ENCODE measurements at places on chromosomes 11 and 22. TPM values are rescaled to one million over a fixed set of nuclear protein-coding genes. Genes with fewer than 3 reads are reported as not detected.

The MYBPC3 gene
- not detected for total RNA-seq

The SCGB1D2 gene
- total RNA-seq: not detected

The ARHGAP42 gene
- total RNA-seq: 11.0 TPM

The TMEM45B gene
- total RNA-seq: 24.0 TPM

The ALX4 gene
- total RNA-seq: not detected

The OR51I1 gene
- total RNA-seq: not detected

The NCF4 gene
- total RNA-seq: 0.47 TPM

The TMPRSS6 gene
- total RNA-seq: 0.04 TPM

The HARBI1 gene
- total RNA-seq: 1.7 TPM

DNA sequence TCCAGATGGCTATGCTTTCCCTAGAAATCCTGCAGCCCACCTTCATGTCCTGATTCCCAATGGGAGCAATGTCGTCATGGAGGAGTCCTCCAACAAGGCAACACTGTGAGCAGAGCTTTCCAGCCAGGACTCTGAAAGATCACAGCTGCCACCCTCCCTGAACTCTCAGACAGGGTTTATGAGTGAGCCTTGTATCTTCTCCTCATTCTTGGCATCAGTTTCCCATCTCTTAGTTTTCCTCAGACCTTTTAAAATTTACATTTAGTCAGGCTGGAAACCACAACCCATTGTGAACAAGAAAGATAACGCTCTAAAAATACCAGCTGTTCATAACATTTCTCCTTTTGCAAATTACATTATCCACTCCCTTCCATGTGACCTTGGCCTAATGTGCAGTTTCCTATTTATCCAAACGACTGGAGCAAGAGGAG is 15.6 kb upstream of the LYVE1 start:
- no peak for DNase-seq

- DNase-seq: peak; percentile 99
Measured at GRCh38 chr11:67505605-67506396, 638 bp upstream of the PITPNM1 start.

GRCh38 chr11:23944923-23945322 is 551.9 kb upstream of the LUZP2 start:
- no peak for DNase-seq

- peak; percentile 23 for DNase-seq
Measured at GRCh38 chr11:29634244-29634643, 382.6 kb downstream of the KCNA4 start.

GRCh38 chr11:126054882-126055281 is 7.8 kb downstream of the CDON start:
- no peak for DNase-seq

GRCh38 chr11:61538636-61538961 is 30.1 kb downstream of the LRRC10B start:
- DNase-seq: no peak

DNA sequence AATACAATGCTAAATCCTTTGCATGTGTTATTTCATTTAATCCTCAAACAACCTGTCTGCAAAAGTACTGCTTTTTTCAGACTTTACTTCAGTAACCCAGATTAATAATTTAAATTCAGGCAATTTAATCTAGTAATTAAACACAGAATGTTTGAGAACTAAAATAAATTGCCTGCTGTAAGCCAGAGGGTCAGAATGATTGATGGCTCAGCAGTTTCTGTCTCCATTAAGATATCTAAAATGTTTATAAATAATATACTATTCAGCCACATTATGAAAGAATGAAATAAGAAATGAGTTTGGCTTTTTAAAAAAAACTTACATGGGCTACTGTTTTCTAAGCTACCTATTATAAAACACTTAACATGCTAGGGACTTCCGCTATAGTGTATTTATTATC is 846.0 kb downstream of the FAM181B start:
- DNase-seq: no peak

DNA sequence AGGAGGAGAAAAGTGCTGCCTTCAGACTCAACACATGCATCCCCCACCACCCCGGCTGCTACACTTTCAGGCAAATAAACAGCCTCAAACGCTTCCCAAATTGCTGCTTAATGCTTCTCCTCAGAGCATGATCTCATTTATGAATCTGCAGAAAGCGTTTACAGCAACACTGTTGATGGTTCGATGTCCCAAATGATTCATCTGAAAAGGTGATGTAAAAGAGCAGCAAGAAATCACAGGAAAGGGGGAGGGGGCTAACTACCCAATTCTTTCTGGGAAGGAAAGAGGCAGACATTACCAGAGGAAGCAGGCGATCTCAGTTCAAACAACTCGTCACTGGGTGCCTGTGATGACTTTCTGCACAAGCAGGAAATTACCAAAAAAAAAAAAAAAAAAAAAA is 119.6 kb downstream of the TENM4 start:
- no peak for DNase-seq

GRCh38 chr11:97202613-97203292 is 812.9 kb downstream of the JRKL start:
- no peak for DNase-seq

GRCh38 chr11:62926680-62927455 is 5.7 kb upstream of the CHRM1 start:
- DNase-seq: no peak
